ENCODE measurements at places on chromosomes 12 and 14.

DNA sequence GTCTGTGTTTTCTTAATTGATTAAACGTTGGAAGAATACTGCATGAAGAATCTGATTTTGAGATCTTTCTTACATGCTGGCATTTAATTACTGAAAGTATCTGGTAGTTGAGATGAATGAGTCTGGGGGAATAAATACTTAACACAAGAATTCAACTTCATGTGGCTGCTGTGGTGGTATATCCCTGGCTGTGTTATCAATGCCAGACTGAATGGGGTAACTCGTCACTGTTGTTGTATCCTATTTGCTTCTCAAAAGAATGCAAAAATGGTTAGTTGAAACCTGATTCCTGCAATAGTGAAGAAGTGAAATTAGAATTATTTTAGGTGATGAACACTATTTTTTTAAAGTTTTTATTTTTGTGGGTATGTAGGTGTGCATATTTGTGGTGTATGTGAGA lies 72.5 kb downstream of the HMGA2 start:
- no peak for DNase-seq

DNA sequence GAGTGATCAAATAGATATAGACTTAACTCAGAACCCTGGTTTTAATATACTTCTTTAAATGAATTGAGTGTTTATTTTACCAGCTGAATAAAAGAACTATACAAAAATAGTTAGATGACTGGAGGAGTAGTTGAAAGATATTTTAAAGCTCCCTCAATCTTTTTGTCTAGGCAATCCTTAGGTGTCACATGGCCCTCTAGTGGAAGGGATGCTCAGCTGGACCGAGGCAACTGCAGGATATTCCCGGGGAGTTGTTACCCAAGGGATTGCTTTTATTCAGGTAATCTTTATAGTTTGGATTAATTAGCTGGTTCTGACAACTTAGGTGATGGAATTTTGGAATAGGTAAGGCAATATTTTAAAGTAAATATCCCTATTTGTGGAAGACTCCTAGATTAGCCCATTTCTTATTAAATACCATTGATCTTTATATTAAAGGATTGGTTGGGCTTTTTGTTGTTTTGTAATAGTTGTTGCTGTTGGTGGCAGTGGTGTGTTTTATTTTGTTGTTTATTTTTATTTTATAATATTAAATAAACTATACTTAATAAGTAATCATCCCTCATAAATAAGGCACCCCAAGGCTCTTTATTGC lies 57.1 kb downstream of the ZDHHC17 start:
- no peak for DNase-seq

GRCh38 chr12:116777245-116777644 lies 39.1 kb downstream of the RNFT2 start:
- no peak for DNase-seq

DNA sequence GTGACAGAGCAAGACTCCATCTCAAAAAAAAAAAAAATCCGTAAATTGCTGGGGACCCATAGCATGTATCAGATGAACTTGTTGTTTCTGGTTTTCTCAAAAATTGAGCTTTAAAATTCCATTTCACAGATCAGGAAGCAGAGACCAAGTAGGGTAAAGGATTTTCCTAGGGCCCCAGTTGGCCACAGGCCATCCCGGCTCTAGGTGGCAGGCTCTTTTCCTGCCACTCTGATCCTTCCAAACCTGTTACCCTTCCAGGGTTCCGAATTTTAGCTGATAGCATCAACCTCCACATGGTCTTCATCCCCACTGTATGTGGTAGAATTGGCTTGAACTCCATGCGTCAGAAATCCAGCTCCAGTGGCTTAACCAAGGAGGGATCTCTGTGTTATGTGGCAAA lies 36.1 kb upstream of the BDKRB2 start:
- DNase-seq, result no peak

GRCh38 chr12:98696036-98696646 lies 51.1 kb downstream of the APAF1 start:
- no peak for DNase-seq

DNA sequence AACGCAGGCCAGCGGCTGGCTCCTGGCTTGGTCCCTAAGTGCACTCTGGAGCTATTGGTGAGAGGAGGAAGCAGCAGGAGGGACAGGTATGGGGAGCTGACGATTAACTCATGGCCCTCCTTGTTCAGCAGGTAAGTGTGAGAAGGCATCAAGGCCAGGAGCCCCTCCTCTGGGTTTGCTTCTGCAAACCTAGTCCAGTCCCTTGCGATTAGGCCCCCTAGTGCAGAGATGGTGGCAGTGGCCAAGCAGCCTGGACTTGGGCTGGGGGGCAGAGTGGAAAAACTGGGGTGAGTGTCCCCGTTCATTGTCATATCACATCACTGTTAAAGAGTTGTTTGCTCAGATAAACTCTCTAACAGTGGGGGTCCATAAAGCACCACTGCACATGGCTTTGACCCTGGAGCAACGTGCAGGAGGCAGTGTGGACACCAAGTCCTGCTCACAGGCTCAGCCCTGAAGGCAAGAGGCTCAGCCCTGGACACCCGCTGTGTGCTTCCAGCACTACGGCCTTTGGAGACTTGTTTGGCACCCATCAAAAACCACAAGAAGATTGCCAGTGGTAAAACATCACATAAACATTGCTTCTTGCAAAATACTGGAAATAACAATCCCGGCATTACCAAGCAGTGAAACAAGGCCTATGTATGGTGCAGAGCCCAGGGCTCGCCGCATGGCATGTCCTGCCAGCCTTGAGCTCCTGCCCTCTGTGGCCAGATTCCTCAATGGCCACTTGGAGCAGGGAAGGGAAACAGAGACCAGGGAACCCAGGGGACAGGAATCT lies 184.3 kb upstream of the RTL1 start:
- no peak for DNase-seq

- DNase-seq, result no peak
Observed at GRCh38 chr14:46108228-46108627, 543.4 kb downstream of the RPL10L start.

GRCh38 chr12:41184864-41185263 lies 3.3 kb upstream of the PDZRN4 start:
- no peak for DNase-seq

- DNase-seq, result no peak
Observed at GRCh38 chr12:15852383-15852782, 29.8 kb upstream of the STRAP start.

- DNase-seq, result no peak
Observed at GRCh38 chr12:119060847-119061796, 79.8 kb downstream of the SRRM4 start.

- DNase-seq, result no peak
Observed at GRCh38 chr12:115922952-115923564, 354.4 kb downstream of the MED13L start.

- no peak for DNase-seq
Observed at GRCh38 chr14:85468816-85469215, 61.1 kb upstream of the FLRT2 start.

DNA sequence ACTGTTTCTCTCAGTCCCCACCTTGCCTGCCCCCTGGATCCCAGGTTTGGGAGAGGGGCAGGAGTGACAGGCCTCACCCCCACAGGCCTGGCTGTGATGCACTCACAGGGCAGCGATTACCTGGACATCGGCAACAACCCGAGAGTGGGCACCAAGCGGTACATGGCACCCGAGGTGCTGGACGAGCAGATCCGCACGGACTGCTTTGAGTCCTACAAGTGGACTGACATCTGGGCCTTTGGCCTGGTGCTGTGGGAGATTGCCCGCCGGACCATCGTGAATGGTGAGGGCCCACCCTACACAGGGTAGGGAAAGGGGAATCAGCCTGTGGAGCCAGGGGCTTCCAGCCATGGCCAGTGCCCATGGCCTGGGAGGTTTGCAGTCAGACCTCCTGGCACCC lies 8.6 kb downstream of the ACVRL1 start:
- DNase-seq, result no peak

DNA sequence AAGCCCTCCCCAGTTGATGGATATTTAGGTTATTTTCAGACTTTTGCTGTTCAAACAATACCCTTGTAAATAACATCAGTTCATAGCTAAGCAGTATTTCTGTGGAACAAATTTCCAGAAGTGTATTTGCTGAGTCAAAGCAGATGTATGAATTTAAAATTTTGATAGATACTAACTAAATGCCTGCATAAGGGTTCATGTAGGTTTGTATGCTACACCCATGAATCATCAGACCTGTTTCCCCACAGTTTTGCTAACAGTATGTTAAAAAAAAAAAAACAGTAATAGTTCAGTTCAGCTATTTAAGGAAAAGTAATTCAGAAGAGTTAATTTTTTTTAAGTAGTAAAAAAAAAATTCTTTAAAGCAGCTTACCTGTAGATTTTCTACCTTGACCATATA lies 236.1 kb upstream of the DIO2 start:
- DNase-seq, result no peak

DNA sequence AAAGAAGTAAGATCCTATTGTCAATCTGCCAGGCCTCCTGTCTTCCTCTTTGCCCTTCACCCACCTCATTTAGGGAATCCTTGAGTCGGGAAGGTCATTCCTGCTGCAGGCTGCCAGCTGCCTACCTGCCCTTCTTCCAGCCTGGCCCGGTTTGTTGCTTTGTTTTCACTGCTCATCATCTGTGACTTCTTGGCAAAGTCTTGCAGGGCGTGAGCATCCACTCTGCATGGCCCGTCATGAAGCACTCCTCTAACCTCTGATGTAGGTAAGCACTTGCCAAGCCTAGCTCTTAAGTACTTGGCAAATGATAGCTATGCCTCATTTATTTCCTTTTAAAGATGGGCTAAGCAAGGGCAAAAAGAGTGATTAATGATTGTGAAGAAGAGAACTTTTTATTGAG lies 192.8 kb downstream of the NRXN3 start:
- DNase-seq, result no peak

DNA sequence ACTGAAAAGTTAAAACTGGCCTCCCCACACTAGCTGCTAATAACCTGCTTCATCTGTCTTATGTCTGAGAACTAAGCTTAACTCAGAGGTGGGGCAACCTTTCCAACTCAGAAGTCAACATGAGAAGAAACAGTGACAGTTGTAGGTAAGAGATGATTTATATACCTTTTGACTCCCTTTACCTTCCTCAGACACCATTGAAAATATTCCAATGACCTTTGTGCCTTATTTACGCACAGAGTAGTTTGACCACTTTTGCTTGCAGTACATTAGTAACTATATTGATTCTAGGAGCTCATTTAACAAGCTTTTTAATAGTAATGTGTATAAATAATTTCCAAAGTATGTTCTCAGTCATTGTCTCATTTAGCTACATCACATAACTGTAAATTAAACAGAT lies 77.6 kb downstream of the ALX1 start:
- no peak for DNase-seq

DNA sequence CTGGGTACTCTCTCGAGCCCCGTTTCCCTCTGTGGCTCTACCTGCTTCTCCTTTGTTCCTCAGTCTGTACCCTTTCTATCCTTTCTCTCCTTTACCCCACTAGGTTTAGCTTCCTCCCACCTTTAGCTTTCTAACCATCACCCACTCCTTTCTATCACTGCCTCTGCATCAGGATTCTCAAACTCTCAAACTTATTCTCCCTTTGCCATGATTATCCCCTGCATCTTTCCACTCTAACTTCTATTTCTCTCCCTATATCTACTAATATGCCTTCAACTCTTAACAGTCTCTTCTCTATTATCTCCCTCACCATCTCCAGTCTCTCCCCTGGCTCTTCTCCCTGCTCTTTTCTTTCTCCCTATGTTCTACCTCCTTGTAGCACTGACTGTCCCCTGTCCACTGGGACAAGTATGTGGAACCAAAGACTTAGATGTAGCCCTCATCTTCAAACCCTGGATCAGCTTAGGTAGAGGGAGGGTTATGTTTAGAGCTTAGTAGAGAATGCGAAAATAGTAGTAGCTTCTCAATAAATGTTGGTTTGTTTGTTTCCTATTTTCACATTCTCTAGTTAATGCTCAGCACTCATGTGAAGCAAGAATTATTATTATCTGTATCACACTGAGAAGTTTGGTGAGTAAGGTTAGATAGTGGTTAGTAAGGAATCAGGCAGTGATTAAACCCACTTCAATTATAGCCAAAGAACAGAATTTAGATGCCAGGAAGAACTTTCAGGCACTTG lies 3.4 kb downstream of the GDF11 start:
- no peak for DNase-seq

DNA sequence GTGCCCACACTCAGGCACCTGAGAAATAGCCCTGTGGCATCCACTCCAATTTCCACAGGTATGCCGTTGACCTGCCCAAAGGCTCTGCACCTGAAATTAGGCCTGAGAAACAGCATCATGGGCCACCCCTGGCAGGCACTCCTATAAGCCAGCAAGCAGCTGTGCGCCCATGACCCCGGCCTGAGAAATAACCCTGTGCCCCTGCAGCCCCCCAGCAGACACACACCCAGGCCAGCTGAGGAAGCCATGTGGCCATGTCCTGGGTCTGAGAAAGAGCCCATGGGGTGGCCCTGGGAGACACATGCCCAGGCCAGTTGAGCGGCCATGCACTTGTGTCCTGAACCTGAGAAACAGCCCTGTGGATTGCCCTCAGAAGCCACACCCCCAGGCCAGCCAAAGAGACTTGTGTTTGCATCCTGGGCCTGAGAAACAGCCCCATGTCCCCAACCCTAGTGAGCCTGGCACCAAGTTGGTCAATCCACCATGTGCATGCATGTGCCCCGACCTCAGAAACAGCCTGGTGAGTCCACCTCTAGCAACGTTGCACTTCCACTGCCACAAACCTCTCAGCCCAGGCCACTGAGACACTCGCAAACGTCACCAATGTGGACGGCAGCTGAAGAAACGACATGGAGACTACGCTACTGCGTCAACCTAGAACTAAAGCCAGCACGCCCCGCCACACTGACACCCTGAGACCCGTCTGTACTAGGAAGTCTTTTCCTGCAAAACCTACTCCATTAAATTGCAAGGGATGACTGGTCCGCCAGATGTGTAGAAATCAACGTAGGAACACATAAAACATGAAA lies 411.9 kb downstream of the TMEM121 start:
- no peak for DNase-seq

GRCh38 chr12:11920231-11920630 lies 150.5 kb upstream of the BCL2L14 start:
- no peak for DNase-seq

DNA sequence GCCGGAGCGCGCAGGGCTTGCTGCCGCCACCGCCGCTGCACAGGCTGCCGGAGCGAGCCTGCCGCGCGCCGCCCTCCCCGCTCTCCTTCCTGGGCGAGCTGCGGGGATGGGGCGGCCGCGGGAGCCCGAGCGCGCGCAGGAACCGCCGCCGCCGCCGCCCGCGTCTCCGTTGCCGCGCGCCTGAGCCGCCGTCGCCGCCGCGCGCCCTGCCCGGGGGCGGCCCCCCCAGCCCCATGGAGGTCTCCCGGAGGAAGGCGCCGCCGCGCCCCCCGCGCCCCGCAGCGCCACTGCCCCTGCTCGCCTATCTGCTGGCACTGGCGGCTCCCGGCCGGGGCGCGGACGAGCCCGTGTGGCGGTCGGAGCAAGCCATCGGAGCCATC lies 352 bp downstream of the PLXNC1 start:
- DNase-seq, result no peak
